ENCODE measurements at places on chromosomes 16 and 17.
A peak's percentile ranks its signal among the peaks of the same experiment; 100 is the strongest.

DNA sequence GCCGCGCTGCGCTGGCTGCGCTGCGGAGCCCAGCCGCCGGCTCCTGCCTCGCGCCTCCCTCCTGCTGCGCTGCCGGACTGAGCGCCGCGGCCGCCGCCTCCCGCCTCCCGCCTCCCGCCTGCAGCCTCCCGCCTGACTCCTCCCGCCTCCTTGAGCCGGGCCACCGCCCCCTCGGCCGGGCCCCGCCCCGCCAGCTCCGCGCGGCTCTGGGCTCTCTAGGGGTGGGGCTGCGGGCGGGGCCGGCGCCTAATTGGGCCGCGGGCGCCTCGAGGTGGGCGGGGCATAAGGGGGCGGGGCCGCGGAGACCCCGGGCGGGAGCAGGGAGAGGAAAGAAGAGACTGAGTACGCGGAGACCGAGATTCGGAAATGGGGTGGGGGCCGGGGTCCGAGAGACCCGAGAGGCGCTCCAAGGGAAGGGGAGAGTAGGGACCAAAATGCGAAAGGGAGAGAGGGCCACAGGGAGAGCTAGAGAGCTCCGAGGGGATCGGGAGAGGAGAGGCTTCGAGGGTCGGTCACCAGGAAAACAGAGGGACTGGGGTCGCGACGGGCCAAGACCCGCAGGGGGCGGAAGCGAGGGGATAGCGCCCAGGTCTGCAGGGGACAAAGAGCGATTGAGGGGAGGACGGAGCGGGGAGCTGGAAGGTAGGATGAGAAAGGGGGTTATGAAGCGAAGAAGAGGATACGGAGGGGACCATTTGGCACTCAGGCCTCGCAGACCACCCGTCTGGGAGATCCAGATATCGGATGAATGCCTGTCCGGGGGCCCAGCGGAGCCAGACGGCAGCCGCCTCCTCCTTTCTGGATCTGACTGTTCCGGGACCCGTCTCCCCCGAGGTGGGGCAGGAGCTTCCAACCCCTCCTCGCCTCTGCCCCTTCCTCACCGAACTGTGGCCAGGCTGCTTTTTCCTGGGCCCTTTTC is at the start of gene C1QL1:
Gene C1QL1, minus strand, starts transcription at position 79 of the 919 bp plus-strand sequence. CDS start 255 bp downstream, outside the sequence.
- peak; percentile 94 for DNase-seq

DNA sequence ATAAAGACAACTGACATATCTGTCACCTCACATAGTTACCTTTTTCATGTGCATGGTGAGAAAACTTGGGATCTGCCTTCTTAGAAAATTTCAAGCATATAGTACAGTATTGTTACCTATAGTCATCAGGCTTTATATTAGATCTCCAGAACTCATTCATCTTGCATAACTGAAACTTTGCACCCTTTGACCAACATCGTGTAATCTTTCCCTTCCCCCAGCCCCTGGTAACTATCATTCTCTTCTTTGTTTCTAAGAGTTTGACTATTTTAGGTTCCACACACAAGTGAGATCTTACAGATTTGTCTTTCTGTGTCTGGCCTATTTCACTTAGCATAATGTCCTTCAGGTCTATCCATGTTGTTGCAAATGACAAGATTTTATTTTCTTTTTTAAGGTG is 22.9 kb upstream of the TBX4 start:
- no peak for DNase-seq

DNA sequence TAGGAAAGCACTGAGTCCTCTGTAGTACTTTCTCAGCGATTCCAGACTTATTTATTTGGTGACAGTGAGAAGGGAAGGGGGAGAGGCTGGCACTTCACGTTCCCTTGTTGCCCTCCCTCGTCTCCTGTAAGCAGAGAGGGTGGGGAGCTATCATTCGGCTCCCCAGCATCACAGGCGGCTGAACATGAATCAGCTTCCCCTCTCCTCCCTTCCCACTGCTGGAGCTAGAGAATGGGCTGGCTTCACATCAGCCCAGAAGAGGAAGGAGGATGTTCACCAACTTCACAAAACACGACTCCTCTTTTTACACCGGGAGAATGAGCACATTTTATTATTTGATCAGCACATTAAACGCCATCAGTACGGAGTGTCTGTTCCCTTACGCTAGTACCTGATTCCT is 6.7 kb upstream of the CMIP start:
- no peak for DNase-seq

DNA sequence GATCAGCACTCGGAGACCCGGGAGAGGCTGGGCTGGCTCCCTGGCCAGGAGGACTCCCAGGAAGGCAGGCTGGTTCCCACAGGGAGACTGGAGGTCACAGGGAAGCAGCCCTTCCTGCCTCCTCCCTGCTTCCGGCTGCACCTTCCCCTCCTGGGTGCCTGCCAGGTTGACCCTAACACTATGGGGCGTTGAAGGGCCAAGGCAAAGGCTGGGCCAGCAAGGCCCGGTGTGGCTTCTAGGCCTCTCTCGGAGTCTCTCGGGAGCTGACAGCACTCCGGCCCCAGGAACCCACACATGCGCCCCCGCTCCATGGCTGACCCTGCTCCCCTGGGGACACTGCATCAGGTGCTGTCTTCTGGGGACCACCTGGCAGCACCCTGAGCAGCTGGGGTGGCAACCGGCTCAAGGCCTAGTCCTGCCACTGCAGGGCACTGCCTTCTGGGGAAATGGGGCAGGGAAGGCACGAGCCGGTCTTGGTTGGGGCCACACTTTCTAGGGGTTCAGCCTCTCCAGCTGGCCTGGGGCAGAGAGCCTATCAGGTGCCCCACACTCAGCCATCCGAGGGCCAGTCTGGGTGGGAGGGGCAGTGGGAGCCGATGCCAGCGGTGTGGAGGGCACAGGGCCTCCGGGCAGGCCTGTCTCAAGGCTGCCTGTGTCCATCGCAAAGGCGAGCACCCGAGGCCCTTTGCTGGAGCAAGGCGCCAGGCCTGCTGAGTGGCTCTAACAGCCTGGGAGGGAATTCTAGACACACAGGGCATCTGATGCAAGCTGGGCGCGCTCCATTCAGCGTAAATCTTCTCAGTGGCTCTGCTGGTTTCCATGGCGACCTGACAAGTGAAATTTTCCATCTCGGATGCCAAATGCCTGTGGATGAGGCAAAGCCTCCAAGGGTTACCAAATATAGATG is 5.6 kb upstream of the MTSS2 start:
- DNase-seq: no peak

DNA sequence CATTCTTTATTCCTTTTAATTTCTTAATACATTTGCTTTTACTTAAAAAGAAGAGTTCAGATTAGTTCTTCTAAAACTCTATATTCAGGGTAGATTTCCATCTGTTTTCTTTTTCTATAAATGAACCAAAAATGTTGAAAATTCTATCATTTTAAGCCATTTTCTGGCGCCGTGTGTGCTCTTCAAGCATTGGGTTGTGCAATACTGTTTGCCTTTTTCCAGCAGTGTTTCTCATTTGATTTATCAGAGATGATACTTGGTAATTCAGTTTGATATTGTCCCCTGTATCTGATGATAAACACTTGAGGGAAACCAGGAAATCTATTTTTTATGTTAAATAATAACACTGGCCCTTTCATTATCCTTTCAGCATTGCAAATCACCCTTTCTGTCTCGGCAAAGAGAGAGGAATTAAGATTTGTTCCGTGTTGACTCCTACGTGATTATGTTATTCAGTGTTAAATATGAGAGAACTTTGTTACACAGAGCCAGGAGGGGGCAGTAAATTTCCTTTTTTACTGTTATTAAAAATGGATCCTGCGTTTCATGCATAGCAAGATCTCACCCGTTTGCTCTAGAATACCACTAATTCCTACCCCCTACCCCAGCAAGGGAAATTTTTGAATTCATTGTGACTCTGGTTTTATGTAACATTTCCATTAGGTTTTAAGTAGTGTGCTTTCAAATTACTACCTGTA is 606.9 kb upstream of the RBFOX1 start:
- DNase-seq: no peak

- DNase-seq: no peak
Observed at GRCh38 chr17:68142595-68142994, 105.2 kb upstream of the AMZ2 start.

DNA sequence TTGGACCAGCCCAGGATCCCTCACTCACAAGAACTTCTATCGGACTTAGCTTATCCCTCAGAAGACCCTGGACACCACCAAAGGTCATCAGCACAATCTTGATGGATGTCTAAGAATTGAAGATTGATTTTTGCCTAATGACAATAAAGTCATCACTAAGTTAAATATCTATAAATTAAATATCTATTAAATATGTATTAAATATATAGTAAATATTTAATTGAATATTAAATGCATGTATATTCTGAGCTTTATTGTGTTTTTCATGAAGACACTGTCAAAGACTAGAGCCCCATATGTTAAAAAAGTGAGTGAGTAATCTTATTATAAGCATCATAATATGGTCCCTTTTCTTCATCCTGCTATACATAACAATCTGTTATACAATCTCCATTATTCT is 751.1 kb downstream of the KCNJ2 start:
- no peak for DNase-seq

- DNase-seq: peak; percentile 20
Observed at GRCh38 chr17:58352596-58353388, 791 bp upstream of the SUPT4H1 start.

Data from NCI-H774 (cell line).